Activated naive CD4-positive, alpha-beta T cell treated with anti-CD3 and anti-CD28 coated beads, Interleukin-2, amount 10 ng/mL, durations not matched to agents 7 days and 5 days (primary cell): ENCODE measurements at places on chromosomes 4 and X.
A peak's percentile ranks its signal among the peaks of the same experiment; 100 is the strongest.

DNA sequence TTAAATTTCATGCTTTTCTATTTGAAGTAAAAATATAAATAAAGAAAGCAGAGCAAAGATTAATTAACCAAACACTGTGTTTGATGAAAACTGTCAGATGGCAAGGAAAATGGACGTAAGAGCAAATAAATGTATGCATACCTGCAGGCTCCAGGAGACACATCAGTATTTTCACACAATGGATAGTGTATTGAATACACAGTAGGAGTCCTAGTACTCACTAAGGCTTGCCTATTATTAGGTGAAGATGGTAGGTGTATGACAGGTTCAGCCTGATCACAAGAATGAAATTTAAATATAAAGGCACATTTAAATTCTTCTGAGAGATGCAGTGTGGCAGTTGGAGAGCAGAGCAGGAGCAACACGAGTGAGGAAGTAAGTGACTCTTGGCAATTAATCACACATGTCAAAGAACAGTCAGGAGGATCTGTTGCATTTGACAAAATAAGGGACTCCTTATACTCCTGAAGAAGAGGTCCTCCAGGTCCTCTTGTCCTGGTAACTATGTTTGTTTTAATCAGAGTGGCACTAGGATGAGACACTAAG, 106.0 kb upstream of the NDST4 start:
- DNase-seq: no peak

DNA sequence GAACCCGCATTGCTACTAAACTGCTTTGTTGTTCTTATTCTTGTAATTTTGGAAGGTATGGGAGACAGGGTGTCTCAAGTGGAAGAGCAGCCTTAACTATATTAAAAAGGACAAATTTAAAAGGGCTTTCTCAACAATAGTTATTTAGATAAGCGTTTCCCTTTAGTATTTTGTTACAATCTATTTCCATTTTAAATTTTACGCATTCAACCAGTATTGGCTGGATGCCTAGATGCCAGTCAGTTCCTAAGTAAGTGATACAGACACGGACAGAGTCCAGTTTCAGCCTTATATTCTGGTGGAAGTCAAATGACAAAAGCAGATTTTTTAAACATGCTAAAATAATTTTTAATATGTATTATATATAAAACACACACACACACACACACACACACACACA, 28.3 kb downstream of the FAT1 start:
- no peak for DNase-seq

- DNase-seq: no peak
Measured at GRCh38 chr4:47830265-47831025, 7.4 kb downstream of the CORIN start.

GRCh38 chr4:16897991-16898827, at the start of gene LDB2:
TSS of gene LDB2 (minus strand) at chr4:16898645.
- DNase-seq: no peak

DNA sequence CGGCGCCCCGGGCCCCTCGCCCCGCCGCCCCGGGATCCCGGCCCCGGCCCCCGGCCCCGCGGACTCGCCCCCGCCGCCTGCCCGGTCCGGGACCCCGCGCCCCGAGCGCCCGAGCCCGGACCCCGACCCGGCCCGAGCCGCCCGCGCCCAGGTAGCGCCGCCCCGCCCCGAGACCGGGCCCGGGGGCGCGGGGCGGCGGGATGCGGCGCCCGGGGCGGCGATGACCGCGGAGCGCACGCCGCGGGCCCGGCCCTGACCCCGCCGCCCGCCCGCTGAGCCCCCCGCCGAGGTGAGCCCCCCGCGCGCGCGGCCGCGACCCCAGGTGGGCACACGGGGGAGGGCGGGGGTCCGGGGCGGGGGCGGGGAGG, 224 bp downstream of the FGFRL1 start:
- no peak for DNase-seq

GRCh38 chr4:54281054-54281766, 52.1 kb downstream of the PDGFRA start:
- no peak for DNase-seq

GRCh38 chr4:24131954-24132673, 242.3 kb upstream of the PPARGC1A start:
- DNase-seq: no peak

DNA sequence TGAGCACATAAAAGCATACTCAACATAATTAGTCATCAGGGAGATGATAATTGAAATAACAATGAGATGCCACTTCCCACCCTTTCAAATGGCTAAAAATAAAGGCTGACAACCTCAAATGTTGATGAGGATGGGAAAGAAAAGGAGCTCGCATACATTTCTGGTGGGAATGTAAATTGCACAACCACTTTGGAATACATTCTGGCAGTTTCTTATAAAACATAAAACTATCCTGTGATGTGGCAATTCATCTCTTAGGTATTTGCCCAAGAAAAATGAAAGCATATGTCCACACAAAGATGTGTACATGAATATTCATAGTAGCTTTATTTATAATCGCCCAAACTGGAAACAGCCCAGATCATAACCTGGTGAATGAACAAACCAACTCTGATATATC, 687 bp upstream of the ZNF275 start:
- no peak for DNase-seq

- no peak for DNase-seq
Measured at GRCh38 chrX:11437642-11438379, 144.6 kb downstream of the AMELX start.

- no peak for DNase-seq
Measured at GRCh38 chrX:43985511-43985910, 12.3 kb upstream of the NDP start.

DNA sequence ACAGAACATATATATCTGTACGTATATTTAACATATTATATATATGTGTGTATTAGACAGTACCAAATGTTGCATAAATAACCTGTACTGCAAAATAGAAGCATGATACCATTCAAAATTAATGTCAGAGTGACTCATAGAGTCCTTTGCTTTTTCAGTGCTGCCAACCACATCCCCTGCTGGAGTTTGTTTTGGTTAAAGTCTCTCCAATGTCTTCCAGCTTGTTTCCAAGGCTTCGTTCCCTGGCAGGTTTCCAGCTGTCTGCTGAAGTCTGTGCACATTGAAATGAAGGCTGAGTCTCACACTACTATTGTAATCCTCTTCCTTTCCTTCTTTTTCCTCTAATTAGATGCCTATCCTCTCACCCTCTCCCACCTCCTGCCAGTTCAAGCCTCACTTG, 14.9 kb downstream of the NRK start:
- DNase-seq: no peak

DNA sequence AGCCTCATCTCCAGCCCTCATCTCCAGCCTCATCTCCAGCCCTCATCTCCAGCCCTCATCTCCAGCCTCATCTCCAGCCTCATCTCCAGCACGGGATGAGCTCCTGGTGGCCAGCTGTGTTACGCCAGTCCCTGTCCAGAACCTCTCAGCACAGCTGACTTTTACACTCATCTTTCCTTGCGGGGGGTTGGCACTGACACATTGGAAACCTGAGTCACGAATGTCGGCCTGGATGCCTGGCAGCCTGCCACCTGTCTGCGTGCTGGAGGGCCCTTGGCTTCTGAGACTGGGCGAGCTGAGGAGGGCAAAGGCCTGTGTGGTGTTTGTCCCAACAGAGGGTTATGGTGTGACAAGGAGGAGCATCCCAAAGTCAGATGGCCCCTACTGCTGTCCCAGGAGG, 66.1 kb upstream of the HGFAC start:
- DNase-seq: no peak

GRCh38 chr4:174217273-174218126, 66.0 kb downstream of the FBXO8 start:
- peak; percentile 33 for DNase-seq

- no peak for DNase-seq
Measured at GRCh38 chrX:20204351-20204750, 62.4 kb downstream of the RPS6KA3 start.

DNA sequence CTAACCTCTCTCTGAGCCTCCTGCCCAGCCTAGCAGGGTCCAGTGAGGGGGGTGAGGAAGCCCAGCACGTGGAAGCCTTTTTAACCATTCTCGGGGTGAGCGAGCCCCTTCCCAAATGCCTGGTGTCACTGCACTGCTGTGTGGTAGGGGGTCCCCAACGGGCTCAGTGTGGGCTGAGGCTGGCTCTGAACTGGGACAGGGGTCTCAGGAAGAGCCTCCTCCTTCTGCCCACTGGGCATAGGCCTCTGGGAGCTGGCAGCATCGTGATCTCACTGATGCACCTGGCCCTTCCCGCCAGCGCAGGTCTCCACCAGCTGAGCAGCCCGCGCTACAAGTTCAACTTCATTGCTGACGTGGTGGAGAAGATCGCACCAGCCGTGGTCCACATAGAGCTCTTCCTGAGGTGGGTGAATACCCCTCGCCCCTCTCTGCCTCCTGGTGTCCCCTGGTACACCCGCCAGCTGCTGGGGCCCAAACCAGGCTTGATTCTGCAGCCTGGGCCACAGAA, 12.6 kb downstream of the HTRA3 start:
- no peak for DNase-seq

DNA sequence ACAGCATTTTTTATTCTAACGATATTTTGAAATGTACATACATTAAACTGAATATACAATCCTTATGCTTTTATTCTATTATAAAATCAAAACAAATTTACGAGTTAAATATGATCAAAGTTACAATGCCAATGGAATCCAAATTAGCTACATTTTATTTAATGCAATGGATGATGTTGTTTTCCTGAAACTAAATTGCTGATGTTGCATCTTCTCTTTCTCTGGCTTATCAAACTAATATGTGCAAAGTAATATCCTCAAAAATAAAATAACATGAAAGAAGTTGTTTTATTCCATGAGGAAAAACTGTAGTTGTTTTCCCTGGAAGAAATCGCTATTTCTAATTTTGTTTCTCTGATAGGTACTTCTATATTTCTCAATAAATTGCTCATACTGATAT, 106.8 kb downstream of the ASB9 start:
- DNase-seq: no peak

GRCh38 chr4:11497212-11497806, 68.6 kb upstream of the HS3ST1 start:
- no peak for DNase-seq

GRCh38 chr4:121221608-121222007, 57.5 kb upstream of the TNIP3 start:
- no peak for DNase-seq

DNA sequence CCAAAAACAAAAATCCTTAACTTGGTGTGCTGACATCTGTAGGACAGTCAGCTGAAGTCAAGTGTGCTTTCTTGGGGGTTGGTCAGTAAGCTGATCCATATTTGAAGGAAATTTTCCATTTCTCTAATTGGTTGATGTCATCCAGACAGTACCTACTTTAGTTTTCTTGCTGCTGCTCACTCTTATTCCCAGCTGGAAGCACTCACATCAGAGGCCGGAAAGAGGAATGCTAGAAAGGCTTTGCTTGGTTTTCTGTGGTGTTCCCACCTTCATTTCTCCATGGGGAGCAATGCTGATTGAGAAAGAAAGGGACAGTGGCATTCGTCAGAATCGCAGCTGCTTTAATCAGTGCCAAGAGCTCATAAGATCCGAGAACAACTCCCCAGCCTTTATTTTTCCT, 227.0 kb downstream of the C4orf33 start:
- no peak for DNase-seq

- no peak for DNase-seq
Measured at GRCh38 chr4:140497405-140497746, 717 bp downstream of the MGAT4D start.

GRCh38 chr4:1116838-1117237, 3.5 kb upstream of the RNF212 start:
- DNase-seq: no peak
